Metanephros (tissue), 2 donors: ENCODE measurements at places on chromosomes 16 and 17. TPM values are rescaled to one million over a fixed set of nuclear protein-coding genes. Genes with fewer than 3 reads are reported as not detected.

Gene CX3CL1
- total RNA-seq: 30.6 TPM

Gene SLC38A10
- total RNA-seq: 63.1 TPM

Gene AGRP
- total RNA-seq: 0.47 TPM

Gene NPIPA2
- total RNA-seq: not detected

Gene MARCHF10
- 0.41 TPM for total RNA-seq

Gene HDAC5
- 74.9 TPM for total RNA-seq

Gene PRSS22
- 4.1 TPM for total RNA-seq

Gene MYL11
- 1,522 TPM for total RNA-seq
